ENCODE measurements at places on chromosomes 6 and 20.
A peak's percentile ranks its signal among the peaks of the same experiment; 100 is the strongest.

DNA sequence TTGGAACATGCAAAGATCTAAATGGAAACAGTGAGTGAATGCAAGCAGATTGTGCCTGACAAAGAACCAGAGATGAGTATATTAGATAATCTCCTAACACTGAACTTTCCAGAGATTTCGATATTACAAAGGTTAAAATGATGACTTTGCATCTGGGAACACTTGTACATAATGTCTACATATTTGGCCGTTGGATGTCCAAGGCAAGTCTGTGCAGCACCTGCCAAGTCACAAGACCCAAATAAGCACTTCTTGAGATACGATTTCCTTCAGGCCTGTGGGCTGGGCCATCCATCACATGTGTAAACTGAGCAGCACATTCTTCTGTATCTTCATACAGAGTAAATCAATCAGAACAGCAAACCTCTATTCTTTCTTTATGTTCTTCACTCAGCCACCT, 32.5 kb upstream of the SMLR1 start:
- no peak for DNase-seq

DNA sequence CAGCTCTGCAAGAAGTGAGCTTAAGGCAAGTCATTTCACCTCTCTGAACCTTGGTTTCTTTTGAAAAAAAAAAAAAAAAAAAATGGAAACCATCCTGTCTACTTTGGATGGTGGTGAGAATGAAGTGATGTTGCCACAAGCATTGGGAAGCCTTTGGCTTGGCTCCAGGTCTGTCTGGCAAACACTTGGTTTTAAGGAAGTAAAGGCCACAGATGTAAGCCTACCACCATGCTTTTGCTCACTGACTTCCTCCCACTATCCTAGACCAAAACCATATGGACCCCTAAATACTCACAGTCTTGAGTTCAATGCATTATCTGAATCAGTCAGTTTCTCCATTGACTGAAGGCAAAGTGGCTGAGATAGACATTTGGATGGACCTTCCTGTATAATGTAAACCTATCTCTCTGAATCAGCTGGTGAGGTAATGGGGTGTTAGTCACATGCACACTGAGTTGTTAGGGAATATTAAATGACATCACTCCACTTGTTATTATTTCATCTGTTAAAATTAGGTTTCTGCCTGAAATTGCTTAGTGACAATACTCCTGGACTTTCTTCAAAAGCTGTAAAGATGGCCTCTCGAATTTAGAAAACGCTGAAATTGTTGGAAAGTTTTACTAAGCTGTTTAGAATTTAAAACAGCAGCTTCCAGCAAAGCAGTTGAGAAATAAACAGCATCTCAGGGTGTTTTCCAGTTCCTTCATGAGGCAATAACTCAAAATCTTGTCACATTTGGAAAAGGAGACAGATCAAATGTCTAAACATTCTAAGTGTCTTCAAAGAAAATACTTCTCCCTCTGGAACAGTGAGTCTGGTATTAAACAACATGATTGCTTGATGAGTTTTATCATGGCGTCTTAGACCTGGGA, 833.5 kb downstream of the DHX35 start:
- no peak for DNase-seq

DNA sequence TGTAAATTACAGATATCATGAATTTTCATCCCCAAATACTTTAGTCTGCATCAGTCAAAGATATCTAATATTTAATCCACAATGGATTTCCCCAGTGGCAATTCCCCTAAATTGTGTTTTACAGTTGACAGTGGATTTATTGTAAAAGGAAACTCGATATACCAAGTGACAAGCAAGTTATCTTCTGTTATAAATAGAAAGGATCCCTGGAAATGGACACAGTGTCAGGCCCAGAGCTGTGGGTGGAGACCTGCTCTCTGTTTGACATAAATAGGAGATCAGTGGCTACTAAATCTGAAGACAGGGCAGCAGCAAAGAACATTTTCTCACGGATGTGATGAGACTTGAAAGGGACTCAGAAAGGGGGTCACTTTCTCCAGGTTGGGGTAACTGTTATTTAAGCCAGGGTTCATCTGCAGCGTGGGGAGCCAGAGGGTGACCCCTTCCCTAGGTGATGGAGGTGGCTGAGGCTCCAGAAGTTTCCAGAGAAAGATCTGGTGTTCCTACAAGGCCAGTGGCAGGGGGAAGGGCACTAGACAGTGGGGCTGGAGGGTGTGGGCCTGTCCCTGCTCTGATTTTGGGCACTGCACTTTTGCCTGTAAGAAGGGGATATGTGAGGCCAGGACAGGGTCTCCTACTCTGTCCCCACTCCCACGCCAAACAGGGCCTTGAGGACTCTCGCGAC, 12.3 kb upstream of the FAM110A start:
- no peak for DNase-seq

GRCh38 chr6:127366282-127367022, 23.0 kb upstream of the ECHDC1 start:
- DNase-seq, result no peak

GRCh38 chr20:47704746-47705496, 80.4 kb downstream of the SULF2 start:
- DNase-seq, result no peak

GRCh38 chr20:45181639-45182038, 6.9 kb downstream of the PI3 start:
- DNase-seq, result no peak

GRCh38 chr6:154462425-154462824, 48.1 kb downstream of the CNKSR3 start:
- DNase-seq, result no peak

GRCh38 chr6:35718911-35719381, 17.9 kb upstream of the ARMC12 start:
- DNase-seq, result no peak

DNA sequence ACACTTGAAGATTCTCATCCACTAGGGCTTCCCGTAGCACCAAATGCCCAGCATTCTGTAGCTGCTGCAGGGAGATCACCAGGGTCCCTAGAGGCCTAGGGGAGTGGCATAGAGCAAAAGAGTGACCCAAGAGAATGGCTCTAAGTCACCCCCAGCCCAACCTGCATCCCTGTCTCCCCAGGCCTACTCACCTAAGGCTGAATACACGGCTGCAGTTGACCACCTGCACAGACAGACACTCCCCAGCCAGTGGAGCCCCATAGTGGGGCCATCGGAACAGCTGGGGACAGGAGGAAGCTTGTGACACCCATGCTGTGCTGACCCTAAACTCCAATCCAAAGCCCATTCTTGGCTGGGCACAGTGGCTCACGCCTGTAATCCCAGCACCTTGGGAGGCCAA, 9.5 kb upstream of the SPAG4 start:
- no peak for DNase-seq

- DNase-seq, result no peak
Observed at GRCh38 chr6:80366051-80366450, 259.6 kb downstream of the BCKDHB start.

DNA sequence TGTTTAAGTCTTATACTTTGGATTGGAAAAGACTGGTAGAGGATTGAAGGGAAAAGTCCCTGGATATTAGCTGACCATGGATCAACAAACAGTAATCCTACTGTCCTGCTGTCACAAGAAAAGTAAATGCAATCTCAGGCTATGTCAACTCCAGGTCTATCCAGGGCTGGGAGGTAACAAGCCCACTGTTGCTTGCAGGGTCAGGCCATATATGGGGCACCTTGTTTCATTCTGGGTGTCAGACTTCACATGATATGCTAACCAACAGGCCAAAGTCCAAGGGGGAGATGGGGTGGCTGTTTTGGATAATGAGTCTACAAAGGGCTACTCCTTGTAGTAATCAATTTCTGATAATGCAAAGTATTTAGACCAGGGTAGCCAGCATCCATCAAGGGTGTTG, 30.7 kb downstream of the KCNK5 start:
- no peak for DNase-seq

DNA sequence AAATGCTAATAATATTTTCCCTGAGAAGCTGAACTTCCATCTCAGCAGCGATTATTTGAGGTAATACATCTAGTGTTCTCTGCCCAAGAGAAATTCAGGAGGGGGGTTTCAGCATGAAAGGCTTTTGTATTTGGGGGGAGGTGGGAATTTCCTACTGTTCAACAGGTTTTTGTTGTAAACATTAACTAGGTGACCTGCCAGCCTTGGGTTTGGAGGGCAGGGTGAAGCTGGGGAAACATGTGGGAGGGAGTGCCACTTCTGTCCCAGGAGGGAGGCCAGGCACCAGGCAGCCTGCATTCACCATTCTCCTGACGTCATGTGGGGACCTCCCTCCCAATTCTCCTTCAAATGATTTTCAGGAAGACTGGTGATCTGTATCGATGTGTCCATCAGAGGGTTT, 37.7 kb upstream of the PKHD1 start:
- no peak for DNase-seq

DNA sequence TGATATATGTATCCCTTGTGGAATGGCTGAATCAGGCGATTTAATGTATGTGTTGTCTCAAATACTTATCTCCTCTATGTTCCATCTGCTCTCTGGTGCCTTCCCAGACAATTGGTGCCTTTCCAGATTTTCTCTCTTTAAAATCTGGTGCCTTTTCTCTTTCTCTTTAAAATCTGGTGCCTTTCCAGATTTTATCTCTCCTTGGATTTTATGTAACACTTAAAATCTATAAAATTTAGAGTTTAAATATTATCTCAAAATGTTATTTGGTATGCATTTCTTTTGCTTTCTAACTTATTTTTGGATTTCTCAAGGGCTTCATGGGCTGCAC, 116.3 kb downstream of the KIF13A start:
- no peak for DNase-seq

- no peak for DNase-seq
Observed at GRCh38 chr6:33313105-33313708, 671 bp downstream of the TAPBP start.

- DNase-seq, result no peak
Observed at GRCh38 chr6:48630511-48630910, 519.5 kb upstream of the PTCHD4 start.

DNA sequence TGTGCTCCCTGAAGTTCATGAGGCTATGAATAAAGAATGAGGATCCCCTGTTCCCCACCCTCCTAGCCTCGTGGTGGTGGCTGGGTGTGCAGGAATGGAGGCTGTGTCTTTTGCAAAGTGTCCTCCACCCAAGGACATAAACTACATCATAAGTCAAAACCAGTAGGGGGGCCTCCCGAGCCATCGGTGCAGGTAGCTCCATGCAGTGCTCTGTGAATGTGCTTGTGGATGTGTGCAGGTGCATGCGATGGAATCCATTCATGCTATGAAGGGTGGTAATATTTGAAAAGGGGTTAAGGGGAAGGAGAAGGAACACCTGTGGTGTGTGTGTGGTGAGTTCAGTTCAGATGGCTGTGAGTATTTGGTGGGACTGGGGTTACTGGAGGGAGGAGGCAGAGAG, 197.3 kb downstream of the NRN1 start:
- DNase-seq, result no peak

GRCh38 chr20:33282991-33283555, at the start of gene BPIFB1:
Gene BPIFB1, plus strand, starts transcription at chr20:33283214. Its CDS starts 2,860 bp downstream, at chr20:33286074.
- DNase-seq, result no peak

- peak; percentile 64 for DNase-seq
Observed at GRCh38 chr6:15879371-15880261, 216.8 kb upstream of the DTNBP1 start.

DNA sequence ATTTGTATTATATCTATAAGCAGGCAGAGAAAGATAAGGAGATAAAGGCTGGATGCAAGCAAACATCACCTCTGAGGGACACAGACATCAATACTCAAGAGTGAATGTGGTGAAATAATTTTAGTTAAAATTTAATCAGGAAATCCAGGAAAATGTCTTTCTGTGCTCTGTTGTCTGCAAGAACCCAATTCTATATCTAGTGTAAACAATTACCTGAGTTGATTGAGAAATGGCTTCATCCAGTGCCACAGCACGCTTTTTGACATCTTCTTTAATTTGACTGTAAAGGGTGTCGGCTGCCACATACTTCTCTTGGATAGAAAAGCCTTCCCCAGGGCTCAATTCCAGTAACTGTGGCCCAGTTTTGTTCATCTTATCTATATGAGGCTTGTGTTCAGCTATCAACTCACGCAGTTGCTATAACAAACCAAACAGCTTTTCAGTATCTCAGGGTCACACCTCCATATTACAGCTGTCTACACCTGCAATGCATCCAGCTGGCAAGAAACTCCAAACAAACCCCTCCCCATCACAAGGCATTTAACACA, 131.6 kb downstream of the DST start:
- no peak for DNase-seq

- no peak for DNase-seq
Observed at GRCh38 chr6:169288591-169288990, 34.9 kb upstream of the THBS2 start.

GRCh38 chr20:4130404-4131189, 115.2 kb upstream of the RNF24 start:
- peak; percentile 39 for DNase-seq

DNA sequence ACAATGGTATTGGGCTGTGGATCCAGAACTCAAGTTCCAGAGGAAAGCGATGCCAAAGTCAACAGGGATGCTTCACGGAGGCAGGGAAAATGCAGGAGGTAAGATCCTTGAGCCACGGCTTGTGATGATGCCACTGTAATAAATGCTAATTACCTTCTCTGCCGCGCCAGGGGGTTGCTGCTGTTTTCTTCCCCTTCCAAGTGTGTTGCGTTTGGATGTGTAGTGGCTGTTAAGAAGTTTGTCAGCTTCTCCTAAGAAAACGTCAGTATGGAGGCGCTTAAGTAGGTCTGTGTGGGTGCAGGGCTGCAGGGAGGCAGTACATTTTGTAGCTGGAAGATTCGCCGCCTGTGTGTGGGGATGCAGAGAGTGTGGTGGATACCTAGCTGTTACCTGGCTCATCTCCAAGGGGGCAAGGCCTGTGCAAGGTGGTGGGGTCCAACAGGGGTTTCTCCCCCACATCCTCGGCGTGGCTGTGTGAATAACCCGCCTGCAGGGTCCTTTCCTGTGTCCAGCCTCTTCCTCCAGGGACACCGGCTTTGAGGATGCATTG, 318.7 kb downstream of the CDH4 start:
- DNase-seq, result no peak

GRCh38 chr6:149909701-149910470, 12.0 kb upstream of the RAET1E start:
- DNase-seq, result no peak

GRCh38 chr6:89200706-89201215, 16.4 kb downstream of the GABRR1 start:
- no peak for DNase-seq

DNA sequence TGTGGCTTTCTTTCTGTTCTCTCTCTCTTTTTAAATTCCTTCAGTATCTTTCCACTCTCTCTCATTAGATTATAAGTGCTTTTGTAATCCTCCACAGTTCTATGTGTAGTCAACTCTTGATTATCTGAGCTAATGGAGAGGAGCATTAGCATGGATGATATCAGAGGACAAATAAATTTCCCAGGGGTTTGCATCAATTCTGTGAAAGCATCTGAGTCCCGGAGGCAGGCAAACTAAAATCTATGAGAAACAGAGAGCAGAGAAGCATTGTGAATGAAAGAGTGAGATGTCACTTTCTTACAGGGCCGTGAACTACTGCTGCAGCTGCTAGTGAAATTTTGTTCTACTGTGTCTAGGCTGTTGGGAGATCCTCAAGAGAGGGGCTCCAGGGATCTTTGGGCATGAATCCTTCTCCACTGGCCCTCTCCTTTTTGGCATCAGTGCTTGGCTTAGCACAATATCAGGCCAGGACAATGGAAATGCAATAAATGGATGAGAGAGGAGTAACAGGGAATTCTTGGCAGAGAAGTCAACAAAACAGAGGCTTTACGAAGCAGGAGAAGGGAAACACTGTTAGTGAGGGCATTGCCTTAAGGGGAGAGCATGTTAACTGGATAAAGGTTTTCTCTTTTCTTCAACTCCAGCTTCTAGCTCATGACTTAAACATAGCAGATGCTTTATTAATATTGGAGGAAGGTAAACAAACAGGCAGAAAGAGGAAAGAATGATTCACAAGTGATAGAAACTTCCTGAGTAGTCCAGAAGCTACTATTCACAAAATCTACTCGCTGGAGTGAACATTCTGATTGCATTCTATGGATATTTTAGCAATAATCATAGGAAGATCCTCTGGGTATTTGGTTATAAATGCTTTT, 847.0 kb upstream of the MAP3K7 start:
- DNase-seq, result no peak
